NCI-H1417 treated with DMSO at 0.1 percent for 48 hours (cell line): ENCODE measurements at places on chromosomes 4 and X.

GRCh38 chr4:55386073-55386472 lies 9.7 kb upstream of the TMEM165 start:
- DNase-seq: no peak

GRCh38 chr4:153790962-153791551 lies 2.2 kb upstream of the SFRP2 start:
- no peak for DNase-seq

DNA sequence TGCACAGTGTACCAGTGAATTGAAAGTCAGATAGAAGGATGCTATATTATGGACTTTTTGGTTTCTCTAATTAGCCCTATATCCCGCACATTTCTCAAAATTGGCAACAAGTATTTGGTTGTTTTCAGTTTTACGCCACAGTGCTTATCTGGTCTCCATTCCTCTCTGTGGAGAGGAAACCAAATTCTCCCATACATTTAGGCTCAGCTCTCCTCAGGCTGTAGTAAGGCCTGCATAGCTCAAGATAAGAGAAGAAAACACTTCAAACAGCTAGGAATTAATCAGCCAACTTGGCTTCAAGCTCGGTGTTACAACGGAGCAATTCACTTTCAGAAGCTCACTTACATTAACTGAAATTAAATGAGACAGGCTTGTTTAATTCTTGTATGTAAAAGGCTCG lies 263.2 kb downstream of the PDHA2 start:
- DNase-seq: no peak

GRCh38 chr4:173146456-173146855 lies 22.2 kb upstream of the GALNT7 start:
- no peak for DNase-seq

DNA sequence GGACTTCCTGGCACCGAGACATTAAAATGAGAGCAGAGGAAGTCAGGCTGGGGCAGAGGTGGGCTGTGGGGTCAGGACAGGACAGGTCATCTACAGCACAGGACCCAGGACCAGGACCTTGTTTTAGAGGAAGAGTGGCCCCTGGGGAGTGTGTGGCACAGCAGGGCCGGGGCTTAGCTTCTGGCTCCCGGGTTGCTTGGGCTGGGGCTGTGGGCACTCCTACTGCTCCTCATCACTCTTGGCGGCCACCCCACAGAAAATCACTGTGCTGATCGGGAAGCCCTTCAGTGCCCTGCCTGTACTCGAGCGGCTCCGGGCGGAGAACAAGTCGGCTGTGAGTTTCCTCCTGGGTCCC lies 8.1 kb upstream of the ATP6AP1 start:
- DNase-seq: no peak

DNA sequence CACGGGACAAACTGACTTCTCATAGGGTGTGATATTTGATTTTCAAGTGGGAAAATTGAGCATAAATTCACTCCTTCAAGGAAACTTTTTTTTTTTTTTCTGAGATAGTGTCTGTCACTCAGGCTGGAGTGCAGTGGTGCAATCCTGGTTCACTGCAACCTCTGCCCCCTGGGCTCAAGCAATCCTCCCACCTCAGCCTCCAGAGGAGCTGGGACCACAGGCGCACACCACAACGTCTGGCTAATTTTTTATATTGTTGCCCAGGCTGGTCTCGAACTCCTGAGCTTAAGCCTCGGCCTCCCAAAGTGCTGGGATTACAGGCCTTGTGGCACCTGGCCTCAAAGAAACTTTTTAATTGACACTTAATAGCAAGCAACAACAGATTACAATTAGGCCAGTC lies 13.8 kb downstream of the CLDN34 start:
- DNase-seq: no peak

DNA sequence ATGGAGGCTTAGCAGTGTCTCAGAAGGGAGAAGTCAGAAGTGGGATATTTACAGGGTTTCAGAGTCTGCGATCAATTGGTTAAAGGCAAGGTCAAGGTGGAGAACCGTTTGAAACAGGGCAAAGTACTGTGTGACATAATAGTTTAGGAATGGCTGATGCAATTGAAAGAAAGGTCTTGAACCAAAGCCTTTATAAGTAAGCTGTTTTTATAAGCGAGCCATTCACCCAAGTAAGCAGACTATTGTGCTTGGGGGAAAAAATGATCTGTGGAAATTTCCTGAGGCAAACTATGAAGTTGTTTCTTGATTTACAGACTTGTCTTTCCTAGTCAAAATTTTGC lies 327.3 kb downstream of the CAMK2D start:
- no peak for DNase-seq

- no peak for DNase-seq
Measured at GRCh38 chr4:6986072-6986780, 56.9 kb upstream of the TADA2B start.

- no peak for DNase-seq
Measured at GRCh38 chrX:151359341-151359740, 37.7 kb upstream of the VMA21 start.

GRCh38 chr4:45741897-45742296 lies 382.0 kb downstream of the GABRG1 start:
- DNase-seq: no peak
